ENCODE measurements at places on chromosomes 13 and 19.

DNA sequence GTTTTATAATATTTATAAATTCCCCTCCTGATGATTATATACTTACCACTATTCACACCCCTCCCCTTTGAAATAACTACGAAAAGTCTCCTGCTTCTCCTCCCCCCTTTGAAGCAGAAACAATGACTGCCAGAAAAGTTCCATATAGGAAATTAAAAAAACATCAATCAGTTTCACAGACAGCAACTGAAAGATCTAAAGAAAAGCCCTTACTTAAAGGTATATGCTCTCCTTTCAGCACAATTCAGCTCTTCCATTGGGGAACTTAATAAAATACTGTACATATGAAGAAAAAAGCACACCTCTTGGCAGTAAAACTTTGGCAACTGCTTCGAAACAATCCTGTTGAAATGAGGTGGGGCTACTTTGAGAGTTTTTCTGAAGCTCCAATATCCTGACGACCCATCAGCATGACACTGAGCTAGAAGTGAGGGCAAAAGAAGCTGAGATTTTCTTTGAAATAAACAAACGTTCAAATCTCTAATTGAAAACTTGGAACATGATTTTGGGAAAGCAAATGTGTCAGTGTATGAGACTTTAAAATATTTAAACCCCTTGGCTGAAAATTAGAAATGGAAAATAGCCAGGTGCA is 147.6 kb upstream of the RXFP2 start:
- no peak for DNase-seq

- no peak for DNase-seq
Measured at GRCh38 chr13:99281811-99282263, 23.7 kb upstream of the GPR18 start.

DNA sequence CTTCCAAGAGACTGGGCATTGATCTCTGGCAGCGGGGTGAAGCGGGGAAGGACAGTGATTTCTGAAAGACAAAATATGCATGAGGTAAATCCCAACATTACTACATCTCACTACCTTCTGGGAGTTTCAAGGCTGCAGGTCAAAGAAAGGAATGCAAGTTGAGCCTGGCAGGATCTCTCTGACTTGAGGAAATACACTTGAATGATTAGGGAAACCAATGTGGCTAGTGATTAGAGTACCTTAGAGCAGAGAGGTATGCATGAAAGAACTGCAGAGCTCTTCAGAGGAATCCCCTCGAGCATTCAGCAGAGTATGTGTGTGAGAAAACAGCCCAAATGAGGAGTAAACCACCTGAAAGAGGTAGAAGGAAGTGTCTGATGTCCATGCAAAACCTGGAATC is 2874.1 kb upstream of the PCDH20 start:
- no peak for DNase-seq

- no peak for DNase-seq
Measured at GRCh38 chr13:103815619-103816018, 749.4 kb upstream of the SLC10A2 start.

- DNase-seq: no peak
Measured at GRCh38 chr19:51142119-51142518, at the start of gene SIGLEC7. Gene SIGLEC7 (plus strand): TSS chr19:51142301. CDS start chr19:51142370, 69 bp downstream.

DNA sequence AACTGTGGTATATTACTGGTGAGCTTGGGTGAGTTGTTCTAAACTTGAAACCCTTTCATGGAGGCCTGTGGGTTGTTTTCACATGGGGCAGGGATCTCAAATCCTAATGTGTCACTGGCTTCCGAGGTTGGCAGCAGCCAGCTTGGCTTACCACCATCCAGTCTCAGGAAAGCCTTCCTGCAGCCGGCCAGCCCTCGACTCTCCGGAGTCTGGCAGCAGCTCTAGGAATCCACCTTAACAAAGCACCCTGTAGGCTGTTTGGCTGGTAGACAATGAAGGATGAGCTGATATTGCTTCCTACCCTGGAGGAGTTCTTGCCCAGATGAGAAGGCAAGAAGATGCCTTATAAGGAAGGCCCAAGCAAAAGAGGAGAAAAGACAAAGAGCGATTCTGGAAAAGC is 188.3 kb downstream of the KLF12 start:
- DNase-seq: no peak

DNA sequence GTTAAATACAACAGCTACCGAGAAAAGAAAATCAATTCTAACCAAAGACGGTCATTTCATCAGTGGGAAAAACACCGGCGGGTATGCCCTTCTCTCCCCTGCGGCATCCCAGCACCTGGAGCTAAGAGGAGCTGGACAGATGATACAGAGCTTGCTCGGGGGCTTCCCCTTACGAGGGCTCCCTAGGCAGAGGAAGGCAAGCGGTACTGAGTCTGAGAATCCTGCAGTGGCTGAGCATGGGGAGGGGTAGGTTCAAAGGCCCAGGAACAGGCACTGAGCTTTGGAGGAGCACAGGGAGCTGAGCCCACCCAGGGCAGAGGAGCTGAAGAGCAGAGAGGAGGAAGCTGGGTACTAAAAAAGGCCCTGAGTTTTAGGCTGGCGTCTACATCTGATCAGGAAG is 12.7 kb downstream of the STK24 start:
- no peak for DNase-seq

DNA sequence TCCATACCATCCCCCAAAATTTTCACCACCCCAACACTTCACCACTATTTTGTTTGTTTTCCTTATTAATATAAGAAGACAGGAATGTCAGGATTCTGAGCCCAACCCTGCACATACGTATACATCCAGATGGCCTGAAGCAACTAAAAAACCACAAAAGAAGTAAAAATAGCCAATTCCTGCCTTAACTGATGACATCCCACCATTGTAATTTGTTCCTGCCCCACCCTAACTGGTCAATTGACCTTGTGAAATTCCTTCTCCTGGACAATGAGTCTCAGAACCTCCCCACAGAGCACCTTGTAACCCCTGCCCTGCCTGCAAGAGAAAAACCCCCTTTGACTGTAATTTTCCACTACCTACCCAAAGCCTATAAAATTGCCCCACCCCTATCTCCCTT is 132.5 kb downstream of the ZNF675 start:
- DNase-seq: no peak

DNA sequence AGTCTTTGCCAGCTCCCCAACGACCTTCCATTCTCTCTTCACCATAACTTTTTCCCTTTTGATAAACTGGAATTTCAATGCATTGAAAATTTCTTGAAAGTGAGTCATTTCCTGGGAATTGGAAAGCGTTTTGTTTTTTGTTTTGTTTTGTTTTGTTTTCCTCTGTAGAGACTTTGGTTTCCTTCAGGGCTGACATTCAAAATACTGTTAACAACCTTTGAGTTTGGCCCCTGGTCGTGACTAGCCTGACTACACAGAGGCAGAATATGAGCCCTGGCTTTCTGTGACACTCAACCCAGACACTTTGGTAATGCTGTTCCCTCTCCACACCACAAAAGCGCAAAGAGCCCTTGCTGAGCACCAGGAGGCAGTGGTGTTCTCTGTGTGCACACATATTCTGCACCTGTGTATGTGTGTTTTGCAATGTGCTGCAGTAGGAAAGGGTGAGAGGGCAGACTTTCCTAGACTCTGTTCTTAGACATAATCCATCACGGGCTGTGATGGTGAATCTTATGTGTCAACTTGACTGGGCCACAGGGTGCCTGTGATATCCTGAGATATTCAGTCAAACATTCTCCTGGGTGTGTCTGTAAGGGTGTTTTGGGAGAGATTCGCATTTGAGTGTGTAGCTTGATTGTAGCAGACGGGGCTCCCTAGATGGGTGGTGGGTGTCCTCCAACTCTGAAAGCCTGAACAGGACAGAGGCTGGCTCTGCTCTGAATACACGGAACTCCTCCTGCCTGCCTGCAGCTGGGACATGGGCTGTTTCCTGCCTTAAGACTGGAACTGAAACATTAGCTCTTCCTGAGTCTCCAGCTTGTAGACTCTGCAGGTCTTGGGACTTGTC is 29.5 kb upstream of the ANKRD10 start:
- DNase-seq: no peak

GRCh38 chr13:29050719-29051118 is 230.6 kb downstream of the MTUS2 start:
- no peak for DNase-seq
